Neural cell (in vitro differentiated cells): ENCODE measurements at places on chromosomes 11 and 22. TPM values are rescaled to one million over a fixed set of nuclear protein-coding genes. Genes with fewer than 3 reads are reported as not detected.

The OSM gene
- not detected in 2 replicates for polyA plus RNA-seq

The OR52N4 gene
- polyA plus RNA-seq, result not detected in 2 replicates

The NLRP6 gene
- polyA plus RNA-seq, result not detected in 2 replicates

The RASSF10 gene
- polyA plus RNA-seq, result 0.34 TPM in 1 of 2 replicates, not detected in the other

The OMP gene
- polyA plus RNA-seq, result not detected in 2 replicates

The HIKESHI gene
- 174 and 180 TPM in 2 replicates for polyA plus RNA-seq

The NOX4 gene
- 0.71 and 0.96 TPM in 2 replicates for polyA plus RNA-seq

The APOBEC3F gene
- polyA plus RNA-seq, result not detected in 2 replicates

The RTN4R gene
- polyA plus RNA-seq, result 12.1 and 13.6 TPM in 2 replicates

The PTPRJ gene
- polyA plus RNA-seq, result 8.6 and 9.3 TPM in 2 replicates

The HORMAD2 gene
- polyA plus RNA-seq, result 1.2 TPM in 1 of 2 replicates, not detected in the other

The LMO2 gene
- 33.2 and 34.5 TPM in 2 replicates for polyA plus RNA-seq

The CARD16 gene
- polyA plus RNA-seq, result not detected in 2 replicates

The CRELD2 gene
- 83.2 and 97.3 TPM in 2 replicates for polyA plus RNA-seq

The LGALS12 gene
- polyA plus RNA-seq, result not detected in 2 replicates

The FAT3 gene
- polyA plus RNA-seq, result 53.6 and 54.0 TPM in 2 replicates

The AHNAK gene
- polyA plus RNA-seq, result 0.11 and 0.12 TPM in 2 replicates

The OR5M10 gene
- polyA plus RNA-seq, result not detected in 2 replicates

The OR52A1 gene
- not detected in 2 replicates for polyA plus RNA-seq

The IGLL5 gene
- polyA plus RNA-seq, result 0.19 TPM in 1 of 2 replicates, not detected in the other

The CRYBA4 gene
- polyA plus RNA-seq, result not detected in 2 replicates

The CYB5R2 gene
- polyA plus RNA-seq, result 0.92 TPM in 1 of 2 replicates, not detected in the other

The KCNQ1OT1 gene
- polyA plus RNA-seq, result 0.12 and 0.32 TPM in 2 replicates

The TAGLN gene
- 15.7 and 22.9 TPM in 2 replicates for polyA plus RNA-seq

The IRAG1 gene
- polyA plus RNA-seq, result 0.10 and 0.14 TPM in 2 replicates

The PARVG gene
- polyA plus RNA-seq, result not detected in 2 replicates

The FAM111A gene
- polyA plus RNA-seq, result 0.88 and 3.2 TPM in 2 replicates

The MMP3 gene
- not detected in 2 replicates for polyA plus RNA-seq

The TREH gene
- polyA plus RNA-seq, result 0.12 TPM in 1 of 2 replicates, not detected in the other

The FXYD2 gene
- 1.9 and 4.8 TPM in 2 replicates for polyA plus RNA-seq

The ESAM gene
- polyA plus RNA-seq, result 0.77 TPM in 1 of 2 replicates, not detected in the other

The XKR3 gene
- polyA plus RNA-seq, result not detected in 2 replicates

The MS4A6A gene
- not detected in 2 replicates for polyA plus RNA-seq

The CNTF gene
- polyA plus RNA-seq, result 2.3 and 3.6 TPM in 2 replicates

The ETS1 gene
- polyA plus RNA-seq, result 0.06 and 0.42 TPM in 2 replicates

The KRTAP5-5 gene
- not detected in 2 replicates for polyA plus RNA-seq

The HPX gene
- polyA plus RNA-seq, result 11.1 and 17.3 TPM in 2 replicates

The ARHGAP8 gene
- 3.0 and 5.0 TPM in 2 replicates for polyA plus RNA-seq

The CELSR1 gene
- polyA plus RNA-seq, result 0.04 and 0.14 TPM in 2 replicates

The MS4A6E gene
- not detected in 2 replicates for polyA plus RNA-seq

The C11orf86 gene
- polyA plus RNA-seq, result not detected in 2 replicates

The OR10D3 gene
- not detected in 2 replicates for polyA plus RNA-seq
